ENCODE measurements at places on chromosomes 16 and 17.

GRCh38 chr17:68704871-68705713 is 103.9 kb upstream of the FAM20A start:
- DNase-seq: no peak

- no peak for DNase-seq
These were observed 39.9 kb downstream of the USP32 start for GRCh38 chr17:60352071-60352470.

GRCh38 chr17:1073241-1073962 is 76.5 kb downstream of the TIMM22 start:
- DNase-seq: no peak

GRCh38 chr16:86634292-86634691 is 55.9 kb downstream of the FOXL1 start:
- peak; percentile 2 for DNase-seq

DNA sequence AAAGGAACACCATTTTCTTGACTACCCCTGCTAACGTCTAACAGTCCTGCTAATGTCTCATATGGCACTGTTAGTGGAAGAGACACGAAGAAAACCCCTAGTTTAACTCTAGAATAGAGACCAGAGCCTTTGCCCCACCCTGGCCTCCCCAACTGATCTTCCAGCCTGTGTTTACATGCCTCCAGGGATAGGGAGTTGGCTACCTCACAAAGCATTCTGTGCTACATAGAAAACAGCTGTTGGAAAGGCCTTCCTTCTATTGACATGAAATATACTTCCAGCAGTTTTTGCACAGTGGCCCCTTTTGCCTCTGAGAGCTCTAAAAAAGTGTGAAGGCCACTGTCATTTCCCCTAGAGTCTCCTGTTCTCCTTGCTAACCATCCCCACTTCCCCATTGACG is 73.1 kb downstream of the ASIC2 start:
- no peak for DNase-seq

- DNase-seq: no peak
These were observed 188.1 kb upstream of the MPHOSPH6 start for GRCh38 chr16:82358161-82358560.

DNA sequence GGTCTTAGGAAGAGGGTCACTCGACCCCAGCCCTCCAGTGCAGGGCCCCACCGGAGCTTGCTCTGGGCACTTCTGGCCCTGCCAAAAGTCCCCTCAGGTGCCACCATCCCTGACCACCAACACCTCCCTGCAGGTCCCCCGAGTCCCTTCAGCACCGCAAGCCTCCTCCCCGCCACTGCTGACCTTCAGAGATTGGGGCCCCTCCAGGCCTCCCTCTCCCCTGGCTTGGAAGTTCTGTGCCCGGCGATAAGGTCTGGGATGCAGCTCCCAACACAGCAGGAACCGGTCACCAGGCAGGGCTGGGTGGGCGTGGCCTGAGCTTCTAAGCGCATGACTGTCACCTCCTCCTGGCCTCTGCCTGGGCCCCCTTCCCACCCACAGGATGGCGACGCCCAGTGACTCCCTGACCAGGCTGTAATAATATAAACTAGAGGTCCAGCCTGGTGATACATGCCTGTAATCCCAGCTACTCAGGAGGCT is 11.2 kb downstream of the PIEZO1 start:
- peak; percentile 76 for DNase-seq

DNA sequence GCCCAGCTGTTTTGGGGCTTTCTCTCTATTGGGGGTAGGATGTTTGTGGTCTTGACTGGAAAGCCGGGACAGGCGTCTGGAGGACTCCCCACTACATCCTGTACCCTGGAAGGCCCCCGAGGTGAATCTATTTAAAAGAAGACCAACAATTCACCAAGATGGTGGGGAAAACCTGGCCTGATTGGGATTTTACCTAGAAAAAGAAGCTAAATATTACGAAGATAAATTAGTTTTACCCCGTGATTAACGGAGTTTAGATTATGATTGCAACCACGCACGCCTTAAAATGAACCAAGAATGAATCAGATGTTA is 779 bp upstream of the CCDC102A start:
- DNase-seq: no peak

GRCh38 chr16:70738083-70738977 is 52.5 kb upstream of the MTSS2 start:
- peak; percentile 41 for DNase-seq

DNA sequence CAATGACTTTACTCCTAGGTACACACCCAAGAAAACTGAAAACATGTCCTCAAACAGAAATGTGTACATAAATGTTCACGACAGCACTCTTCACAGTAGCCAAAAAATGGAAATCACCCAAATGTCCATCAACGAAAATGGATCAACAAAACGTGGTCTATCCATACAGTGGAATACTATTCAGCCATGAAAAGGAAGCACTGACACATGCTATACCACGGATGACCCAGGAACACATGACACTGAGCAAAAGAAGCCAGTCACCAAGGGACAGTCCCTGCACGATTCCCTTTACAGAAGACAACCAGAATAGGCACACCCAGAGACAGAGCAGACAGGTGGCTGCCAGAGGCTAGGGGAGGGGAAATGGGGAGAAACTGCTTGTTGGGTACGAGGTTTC is 11.3 kb downstream of the ZNF500 start:
- DNase-seq: no peak

DNA sequence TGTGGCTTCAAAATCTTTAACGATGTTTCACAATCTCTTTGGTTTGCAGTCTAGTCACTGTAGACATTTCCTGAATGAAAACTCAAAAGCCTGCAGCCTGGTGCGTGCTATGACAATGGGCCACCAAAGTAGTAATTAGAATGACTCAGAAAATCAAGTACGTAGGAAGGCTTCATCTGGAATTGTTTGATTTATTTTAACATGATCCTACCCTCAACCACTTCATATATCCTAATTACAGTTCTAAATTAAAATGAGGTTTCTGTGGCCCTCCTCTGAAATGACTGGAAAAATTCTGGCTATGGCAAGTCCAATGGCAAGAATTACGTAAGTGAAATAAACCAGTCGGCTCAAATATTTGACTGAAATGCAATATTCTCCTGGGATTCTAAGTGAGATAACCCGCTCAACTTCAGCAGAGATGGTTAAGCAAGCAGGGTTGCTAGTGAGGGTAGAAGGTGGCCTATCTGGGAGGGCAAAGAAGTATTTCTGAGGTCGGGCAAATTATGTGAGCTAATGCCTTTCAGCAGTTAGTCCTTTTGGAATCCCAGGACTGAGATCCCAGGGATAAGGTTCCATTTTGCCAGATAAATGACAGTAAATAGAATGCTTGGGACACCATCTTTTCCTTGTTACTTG is 145.6 kb upstream of the MYOCD start:
- DNase-seq: no peak

DNA sequence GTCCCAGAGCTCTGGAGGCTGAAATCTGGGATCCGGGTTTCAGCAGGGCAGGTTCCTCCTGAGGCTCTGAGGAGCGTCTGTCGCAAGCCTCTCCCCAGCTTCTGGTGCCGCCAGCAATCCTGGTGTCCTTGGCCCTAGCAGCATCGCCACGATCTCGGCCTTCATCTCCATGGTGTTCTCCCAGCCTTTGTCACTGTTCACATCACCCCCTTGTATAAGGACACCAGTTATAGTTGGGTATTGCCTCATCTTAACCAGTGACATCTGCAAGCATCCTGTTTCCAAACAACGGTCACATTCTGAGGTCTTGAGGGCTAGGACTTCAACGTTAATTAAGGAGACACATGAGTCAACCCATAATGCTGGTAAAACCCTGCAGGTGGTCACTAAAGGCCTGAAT is 2.8 kb upstream of the PPP1R27 start:
- DNase-seq: peak; percentile 83

DNA sequence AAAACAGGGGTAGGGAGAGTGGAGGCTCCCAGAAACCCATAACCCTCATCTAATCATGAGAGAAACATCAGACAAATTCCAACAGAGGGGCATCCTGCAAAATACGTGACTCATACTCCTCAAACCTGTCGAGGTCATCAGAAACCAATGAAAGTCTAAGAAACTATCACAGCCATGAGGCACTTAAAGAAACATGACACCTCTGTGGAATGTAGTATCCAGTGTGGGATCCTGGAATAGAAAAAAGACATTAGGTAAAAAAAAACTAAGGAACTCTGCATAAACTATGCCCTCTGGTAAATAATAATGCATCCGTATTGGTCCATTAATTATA is 16.4 kb downstream of the CDH5 start:
- no peak for DNase-seq

DNA sequence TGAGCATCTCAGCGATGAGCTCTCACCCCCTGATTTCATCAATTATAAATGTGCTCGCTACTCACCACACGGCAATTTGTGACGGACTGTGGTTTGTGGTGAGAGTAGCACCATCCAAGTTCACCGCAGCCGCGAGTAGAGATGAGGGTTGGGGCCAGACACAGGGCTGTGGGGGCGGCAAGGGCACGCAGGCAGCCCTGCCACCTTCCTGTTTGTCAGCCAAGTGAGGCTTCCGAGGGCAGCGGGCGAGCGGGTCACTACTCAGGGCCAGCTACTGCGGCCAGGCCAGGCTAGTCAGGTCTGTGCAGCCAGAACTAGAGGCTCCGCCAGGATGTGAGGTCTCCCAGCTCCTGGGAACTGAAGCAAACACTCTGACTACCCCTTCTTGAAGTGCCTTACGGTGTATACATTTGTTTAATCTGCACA is 39.6 kb upstream of the MEOX1 start:
- DNase-seq: peak; percentile 76

DNA sequence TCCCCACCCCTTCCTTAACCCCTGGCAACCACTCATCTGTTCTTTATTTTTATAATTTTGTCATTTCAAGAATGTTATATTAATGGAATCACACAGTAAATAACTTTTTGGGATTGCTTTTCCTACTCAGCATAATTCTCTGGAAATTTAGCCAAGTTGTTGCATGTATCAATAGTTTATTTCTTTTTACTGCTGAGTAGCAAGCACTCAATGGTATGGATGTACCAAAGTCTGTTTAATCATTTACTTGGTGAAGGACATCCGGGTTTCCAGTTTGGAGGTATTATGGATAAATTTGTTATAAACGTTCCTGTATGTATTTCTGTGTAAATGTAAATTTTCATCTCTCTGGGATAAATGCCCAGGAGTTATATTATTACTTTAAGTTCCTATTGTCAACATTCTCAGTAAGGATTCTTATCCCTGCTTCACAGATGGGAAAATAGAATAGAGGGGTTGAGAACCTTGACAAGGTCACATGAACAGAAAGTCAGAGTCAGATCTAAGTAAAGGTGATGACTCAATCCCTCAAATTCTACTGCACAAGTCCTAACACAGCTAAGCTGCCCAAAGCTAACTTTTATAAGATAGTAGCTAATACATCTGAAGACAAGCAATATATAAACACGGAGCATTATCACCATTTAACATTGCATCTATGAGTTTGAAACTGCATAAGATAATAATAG is 62.4 kb upstream of the MTMR4 start:
- no peak for DNase-seq

DNA sequence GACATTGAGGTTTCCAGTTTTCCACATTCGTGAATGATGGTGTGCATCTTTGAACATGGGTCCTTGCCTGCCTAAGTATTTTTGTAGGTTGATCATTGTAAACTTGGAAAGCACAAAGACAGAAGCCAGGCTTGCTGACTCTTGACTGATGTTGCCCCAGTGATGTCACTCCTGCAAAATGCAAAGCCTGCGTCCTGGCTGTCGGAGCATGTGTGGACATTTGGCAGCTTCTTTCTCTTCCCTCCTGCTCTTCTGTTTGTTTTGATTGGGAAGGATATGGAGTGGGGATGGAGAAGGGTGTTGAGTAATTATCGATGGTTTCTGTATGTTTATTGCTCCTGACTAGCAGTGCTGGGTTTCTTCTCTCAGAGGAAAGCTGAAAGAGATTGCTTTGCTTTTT is 3.2 kb downstream of the NDE1 start:
- no peak for DNase-seq

GRCh38 chr17:81814748-81815645 is 11.0 kb downstream of the GCGR start:
- no peak for DNase-seq
